ENCODE measurements at places on chromosomes 3 and 15.
A peak's percentile ranks its signal among the peaks of the same experiment; 100 is the strongest.

- DNase-seq, result no peak
Observed at GRCh38 chr3:188581365-188581764, 427.4 kb downstream of the LPP start.

GRCh38 chr3:149638228-149639092 lies 19.4 kb downstream of the WWTR1 start:
- DNase-seq, result peak; percentile 88

GRCh38 chr3:95172164-95172943 lies 1109.5 kb downstream of the NSUN3 start:
- DNase-seq, result no peak

- peak; percentile 82 for DNase-seq
Observed at GRCh38 chr3:51799879-51800749, 21.1 kb upstream of the IQCF6 start.

Measured in IMR-90 (cell line).